ENCODE measurements at places on chromosomes 1 and 21.
A peak's percentile ranks its signal among the peaks of the same experiment; 100 is the strongest.

- DNase-seq: no peak
Observed at GRCh38 chr1:65103807-65104206, 44.2 kb upstream of the AK4 start.

DNA sequence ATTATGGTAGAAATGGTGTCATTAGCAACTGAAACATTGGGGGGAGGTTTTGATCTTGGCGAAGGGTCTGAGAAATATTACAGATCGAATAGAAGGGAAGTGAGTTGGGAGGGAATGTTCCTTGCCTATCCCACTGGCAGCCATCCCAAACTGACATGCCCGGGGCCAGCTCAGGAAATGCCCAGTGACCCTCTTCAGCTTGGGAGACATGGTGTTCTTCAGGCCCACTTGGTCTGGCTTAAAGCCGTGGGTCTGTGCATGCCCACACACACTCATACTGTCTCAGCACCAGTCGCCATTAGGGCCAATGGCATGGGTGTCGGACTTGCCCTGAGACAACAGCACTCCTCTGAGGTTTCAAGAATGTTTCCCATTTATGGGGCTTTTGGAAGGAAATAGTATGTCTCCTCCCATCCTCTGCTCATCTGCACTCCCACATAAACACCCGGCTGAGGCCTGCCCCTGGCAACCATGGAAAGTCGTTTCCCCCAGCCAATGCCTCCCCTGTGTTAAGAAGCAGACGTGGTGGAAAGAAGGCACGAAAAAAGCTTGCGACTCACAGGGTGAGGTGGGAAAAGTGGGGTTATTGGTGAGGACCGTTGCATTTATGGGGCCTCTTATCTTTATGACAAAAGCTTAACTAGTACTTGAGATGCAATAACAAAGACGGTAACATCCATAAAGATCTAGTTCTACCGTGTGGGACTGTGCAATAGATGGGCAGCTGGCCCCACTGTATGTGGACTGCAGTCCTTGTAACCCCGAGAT lies 2.0 kb downstream of the RNF186 start:
- no peak for DNase-seq

- DNase-seq: no peak
Observed at GRCh38 chr1:56540467-56540866, 38.9 kb downstream of the PLPP3 start.

DNA sequence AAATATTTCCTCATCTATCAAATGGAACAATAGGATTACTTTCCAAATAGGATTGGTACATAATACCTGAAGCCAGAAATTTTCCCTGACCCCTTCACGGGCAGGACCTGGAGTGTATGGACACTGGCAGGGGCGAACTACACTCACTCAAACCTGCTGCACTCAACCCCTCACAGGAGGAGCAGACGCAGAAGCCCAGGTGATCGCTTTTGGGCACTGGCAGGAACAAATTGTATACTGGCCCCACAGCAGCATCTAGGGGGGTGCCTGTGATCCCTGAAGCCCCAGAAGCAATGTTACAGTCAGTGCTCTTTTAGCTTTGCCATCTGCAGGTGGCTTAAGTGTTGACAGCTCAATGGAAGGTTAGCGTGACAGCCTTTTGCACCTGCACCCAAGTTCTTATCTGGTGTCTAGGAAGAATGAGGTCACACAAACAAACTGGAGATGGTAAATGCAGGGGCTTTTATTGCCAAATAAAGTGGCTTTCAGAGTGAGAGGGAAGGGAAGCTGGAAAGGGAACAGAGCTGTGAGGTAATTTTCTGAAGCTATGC lies 199.2 kb upstream of the NEGR1 start:
- DNase-seq: no peak

GRCh38 chr1:248268178-248268577 lies 9.6 kb downstream of the OR2T33 start:
- DNase-seq: no peak

- no peak for DNase-seq
Observed at GRCh38 chr1:166057650-166058049, 109.2 kb downstream of the FAM78B start.

GRCh38 chr1:15618655-15619525 lies 1.6 kb downstream of the DDI2 start:
- no peak for DNase-seq

- no peak for DNase-seq
Observed at GRCh38 chr1:170593173-170594011, 61.4 kb downstream of the GORAB start.

- DNase-seq: no peak
Observed at GRCh38 chr1:86997538-86997937, 83.1 kb downstream of the HS2ST1 start.

DNA sequence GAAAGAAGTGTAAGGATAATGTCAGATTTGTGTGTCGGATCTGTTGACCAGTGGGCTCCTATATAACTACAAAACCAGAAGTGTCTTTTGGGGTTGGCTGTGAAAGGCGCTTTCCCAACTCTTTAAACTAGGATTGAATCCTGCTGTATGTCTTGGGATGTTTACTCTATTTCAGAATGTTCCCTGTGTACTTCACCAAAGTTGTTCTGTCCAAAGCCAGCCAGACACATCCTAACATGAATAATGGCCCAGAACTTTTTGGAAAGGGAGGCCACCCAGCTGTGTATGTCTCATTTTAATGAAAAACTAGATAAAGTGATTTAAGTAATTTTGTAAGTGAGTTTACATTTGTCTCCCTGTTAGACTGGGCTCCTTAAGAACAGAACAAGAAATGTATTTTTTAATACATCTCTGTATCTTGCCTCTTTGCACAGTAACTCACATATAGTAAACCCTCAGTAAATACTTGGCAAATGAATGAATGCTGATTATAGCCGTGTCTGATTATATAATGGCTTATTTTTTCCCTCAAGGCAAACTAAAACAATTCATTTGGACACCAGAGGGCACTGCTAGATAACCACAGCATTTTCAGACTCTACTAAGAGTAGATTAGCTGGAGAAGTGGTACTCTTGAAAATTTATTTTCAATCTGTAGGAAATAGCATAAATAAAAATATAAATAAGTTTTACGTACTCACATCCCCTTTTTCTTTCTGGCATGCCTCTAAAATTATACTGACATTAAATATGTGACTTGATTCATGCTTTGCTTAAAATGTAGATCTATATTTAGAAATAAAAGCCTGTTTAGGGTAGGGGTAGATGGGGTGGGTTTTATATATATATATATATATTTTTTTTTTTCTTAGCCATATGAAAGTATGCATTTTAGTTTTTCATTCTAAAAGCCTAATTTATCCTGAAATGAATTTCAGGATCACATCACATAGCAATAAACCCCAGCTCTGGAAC lies 23.8 kb downstream of the TSEN15 start:
- no peak for DNase-seq

GRCh38 chr1:44390277-44390676 lies 14.8 kb upstream of the RNF220 start:
- DNase-seq: no peak

DNA sequence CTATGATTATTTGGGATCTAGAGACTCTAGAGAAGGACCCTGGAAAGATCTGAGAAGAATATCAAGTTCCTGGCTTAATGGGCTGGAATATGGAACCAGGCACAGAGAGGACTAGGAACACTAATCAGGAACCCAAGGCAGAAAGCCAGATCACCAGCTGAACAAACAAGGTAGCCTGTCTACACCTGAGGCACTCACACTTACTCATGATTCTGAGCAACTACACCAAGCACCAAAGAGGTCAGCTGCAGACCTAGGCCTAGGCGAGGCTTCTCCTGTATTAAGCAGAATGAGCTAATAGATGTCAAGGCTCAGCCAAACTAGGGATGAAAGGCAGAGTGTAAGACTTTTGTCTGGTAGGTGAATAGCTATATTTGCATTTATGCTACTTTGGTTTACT lies 368.1 kb downstream of the LTN1 start:
- no peak for DNase-seq

DNA sequence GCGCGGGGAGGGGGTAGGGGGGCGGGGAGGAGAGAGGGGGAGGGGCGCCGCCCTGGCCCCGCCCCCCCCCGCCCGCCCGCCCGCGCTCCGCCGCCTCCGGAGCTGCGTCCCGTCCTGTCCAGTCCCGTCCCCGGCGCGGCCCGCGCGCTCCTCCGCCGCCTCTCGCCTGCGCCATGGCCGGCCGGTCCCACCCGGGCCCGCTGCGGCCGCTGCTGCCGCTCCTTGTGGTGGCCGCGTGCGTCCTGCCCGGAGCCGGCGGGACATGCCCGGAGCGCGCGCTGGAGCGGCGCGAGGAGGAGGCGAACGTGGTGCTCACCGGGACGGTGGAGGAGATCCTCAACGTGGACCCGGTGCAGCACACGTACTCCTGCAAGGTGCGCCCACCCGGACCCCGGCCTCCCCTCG lies at the start of gene AGRN:
AGRN (plus strand) TSS at position 121 of the 405 bp plus-strand sequence; CDS start at position 174, 53 bp downstream.
- DNase-seq: no peak

GRCh38 chr1:174194461-174194860 lies 35.1 kb downstream of the RABGAP1L start:
- DNase-seq: no peak

- no peak for DNase-seq
Observed at GRCh38 chr1:94697839-94698238, 122.3 kb upstream of the SLC44A3 start.

DNA sequence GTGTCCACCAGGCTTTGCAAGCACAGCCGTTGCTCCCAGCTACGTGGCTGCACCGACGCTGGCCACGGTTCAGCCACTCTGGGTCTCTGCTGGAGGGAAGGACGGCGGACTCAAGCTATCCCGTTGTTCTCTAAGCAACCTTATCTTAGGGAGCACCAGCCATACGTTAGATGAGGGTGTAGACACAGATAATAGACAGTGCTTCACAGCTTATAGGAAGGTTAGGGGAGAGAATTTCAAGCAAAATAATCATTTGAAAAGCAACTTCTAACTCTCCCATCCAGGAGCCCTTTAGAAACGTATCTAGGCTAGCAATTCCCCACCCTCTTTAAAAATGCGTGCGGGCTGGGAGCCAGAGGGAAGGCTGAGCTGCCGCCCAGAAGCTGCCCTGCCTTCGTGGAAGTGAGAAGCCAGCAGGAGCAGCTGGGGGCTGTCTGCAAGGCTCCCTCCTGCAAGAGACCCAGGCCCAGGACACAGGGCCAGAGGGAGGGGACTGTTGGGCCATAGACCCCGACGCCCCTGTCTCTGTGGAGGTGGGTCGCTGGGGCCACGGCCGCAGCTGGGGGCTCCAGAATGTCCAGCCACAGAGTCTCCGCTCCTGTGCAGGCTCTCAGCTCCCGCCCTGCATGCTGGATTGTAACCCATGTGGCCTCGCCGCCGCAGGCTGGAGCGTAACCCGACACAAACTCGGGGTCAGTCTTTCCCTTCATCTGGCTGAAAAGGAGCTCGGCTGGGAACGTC lies 31.2 kb upstream of the COL6A2 start:
- DNase-seq: no peak

GRCh38 chr1:112855152-112855828 lies 100.7 kb downstream of the SLC16A1 start:
- no peak for DNase-seq

- peak; percentile 26 for DNase-seq
Observed at GRCh38 chr21:29342363-29342957, 43.7 kb downstream of the BACH1 start.

DNA sequence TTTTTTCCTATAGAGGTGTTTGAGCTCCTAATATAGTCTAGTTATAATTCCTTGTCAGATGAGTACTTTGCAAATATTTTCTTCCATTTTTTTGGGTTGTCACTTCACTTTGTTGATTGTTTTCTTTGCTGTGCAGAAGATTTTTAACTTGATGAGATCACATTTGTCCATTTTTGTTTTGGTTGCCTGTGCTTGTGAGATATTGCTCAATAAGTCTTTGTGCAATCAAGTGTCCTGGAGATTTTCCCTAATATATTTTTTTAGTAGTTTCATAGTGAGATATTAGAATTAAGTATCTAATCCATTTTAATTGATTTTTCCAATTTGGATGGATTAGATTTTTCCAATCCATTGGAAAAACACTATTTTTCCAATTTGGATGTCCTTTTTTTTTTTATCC lies 1395.5 kb downstream of the PLA2G4A start:
- no peak for DNase-seq

- DNase-seq: no peak
Observed at GRCh38 chr1:103459346-103459745, 66.2 kb upstream of the RNPC3 start.

DNA sequence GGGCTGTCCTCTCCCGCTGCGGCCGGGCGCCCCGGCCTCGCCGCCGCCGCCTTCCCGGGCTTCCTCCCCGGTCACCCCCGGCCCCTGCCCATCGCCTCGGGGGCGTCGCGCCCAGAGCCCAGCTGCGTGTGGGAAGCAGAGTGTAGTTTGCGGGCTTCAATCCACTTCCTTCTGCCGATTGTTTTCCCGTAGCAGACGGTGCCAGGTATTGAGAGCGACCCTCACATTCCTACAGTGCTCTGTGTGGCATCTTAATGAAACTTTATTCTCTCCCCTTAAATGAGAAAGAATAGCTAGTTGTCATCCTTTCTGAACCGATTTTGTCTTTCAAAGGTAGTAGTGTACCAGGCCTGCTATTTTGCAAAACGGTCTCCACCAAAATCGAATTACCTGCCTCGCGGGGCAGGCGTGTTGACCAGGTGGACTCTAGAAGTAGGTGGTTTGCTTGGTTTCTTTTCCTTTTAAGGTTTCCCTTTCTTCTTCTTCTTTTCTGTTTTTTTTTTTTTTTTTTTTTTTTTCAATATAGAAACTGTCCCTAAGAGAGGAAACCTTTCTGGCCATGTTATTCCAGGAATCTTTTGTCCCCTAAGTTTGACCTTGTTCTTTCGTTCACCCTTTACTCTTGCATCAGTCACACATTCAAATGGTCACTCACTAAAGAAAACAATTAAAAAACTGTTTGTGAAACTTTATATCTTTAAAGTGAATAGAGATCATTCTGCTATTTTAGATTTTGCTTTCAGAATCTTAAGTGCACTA lies 881 bp downstream of the USP25 start:
- DNase-seq: no peak

DNA sequence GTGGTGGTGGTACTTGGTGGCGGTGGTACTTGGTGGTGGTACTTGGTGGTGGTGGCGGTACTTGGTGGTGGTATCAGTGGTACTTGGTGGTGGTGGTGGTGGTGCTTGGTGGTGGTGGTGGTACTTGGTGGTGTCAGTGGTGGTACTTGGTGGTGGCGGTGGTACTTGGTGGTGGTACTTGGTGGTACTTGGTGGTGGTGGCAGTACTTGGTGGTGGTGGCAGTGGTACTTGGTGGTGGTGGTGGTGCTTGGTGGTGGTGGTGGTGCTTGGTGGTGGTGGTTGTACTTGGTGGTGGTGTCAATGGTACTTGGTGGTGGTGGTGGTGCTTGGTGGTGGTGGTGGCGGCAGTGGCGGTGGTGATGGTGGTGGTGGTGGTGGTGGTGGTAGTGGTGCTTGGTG lies 20.2 kb downstream of the COQ8A start:
- no peak for DNase-seq

DNA sequence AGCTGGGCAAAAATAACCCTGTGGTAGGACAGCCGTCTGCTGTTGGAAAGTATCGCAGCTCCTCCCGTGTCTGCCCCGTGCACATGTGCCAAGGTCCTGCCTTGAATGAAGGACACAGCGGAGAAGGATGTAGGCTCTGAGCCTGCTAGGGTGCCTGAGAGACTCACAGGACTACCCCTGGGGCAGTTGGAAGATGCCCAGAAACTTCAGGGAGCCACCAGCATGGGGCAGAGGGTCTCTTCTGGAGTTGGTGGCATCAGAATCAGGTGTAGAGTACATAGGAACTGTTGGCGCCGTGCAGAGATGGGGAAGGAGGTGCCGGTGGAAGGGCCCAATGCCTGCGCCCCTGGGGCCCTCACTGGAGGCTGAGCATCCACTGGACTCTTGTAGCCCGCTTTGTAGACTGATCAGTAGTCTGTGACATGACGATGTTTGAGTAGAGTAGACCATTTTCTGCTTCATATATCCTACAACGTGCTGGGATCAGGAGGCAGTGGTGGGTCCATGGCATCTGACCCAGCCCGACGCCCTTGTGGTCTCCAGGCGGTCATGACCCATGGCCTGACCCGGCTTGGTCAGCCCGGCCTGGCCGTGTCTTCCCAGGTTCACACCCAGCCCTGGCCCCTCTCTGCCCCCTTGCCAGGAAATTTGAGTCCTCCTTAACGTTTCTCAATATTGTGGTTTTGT lies 5.3 kb upstream of the C1orf174 start:
- DNase-seq: no peak

Data from stimulated activated CD4-positive, alpha-beta T cell treated with anti-CD3 and anti-CD28 coated beads, Interleukin-4, amount 100 ng/mL, for 1 hour (primary cell).